ENCODE measurements at places on chromosomes 5 and 9.

DNA sequence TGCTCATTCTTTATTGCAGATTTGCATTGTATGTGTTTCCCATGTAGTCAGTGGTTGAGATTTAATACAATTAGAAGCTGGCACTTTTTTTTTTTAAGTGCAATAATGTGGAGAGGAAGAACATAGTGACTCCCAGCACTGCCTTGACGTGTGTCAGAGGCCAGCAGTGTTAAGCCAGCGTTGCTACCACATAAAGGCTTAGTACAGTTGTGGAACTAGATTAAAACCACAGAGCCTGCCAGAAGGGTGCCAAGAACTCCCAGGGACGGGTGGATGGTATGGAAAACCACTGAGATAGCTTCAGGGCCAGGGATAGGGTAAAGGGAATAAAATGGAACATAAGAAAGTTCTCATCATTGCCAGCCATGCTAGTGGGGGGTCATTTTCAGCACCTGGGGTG, 142.9 kb downstream of the TRIO start:
- DNase-seq, result no peak

GRCh38 chr9:92171822-92172221, 56.6 kb upstream of the SPTLC1 start:
- no peak for DNase-seq

DNA sequence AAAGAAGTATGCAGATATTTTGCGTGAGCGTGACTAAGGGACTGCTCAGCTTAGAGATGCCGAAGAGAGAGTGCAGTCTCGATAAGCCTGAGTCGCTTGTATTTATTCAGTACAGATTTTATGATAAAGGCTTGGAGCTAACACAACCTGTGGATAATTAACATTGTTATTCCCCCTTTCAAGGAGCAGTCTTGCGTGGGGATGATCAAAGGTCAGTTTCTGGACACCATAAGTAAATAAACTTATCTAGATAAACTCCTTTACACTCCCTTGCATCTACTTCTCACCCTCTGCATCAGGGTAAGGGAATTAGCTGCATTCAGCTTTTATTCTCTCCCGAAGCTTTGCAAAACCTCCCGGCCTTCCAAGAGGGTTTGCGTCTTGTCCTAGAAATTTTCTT, 357.8 kb upstream of the ST8SIA4 start:
- DNase-seq, result no peak

DNA sequence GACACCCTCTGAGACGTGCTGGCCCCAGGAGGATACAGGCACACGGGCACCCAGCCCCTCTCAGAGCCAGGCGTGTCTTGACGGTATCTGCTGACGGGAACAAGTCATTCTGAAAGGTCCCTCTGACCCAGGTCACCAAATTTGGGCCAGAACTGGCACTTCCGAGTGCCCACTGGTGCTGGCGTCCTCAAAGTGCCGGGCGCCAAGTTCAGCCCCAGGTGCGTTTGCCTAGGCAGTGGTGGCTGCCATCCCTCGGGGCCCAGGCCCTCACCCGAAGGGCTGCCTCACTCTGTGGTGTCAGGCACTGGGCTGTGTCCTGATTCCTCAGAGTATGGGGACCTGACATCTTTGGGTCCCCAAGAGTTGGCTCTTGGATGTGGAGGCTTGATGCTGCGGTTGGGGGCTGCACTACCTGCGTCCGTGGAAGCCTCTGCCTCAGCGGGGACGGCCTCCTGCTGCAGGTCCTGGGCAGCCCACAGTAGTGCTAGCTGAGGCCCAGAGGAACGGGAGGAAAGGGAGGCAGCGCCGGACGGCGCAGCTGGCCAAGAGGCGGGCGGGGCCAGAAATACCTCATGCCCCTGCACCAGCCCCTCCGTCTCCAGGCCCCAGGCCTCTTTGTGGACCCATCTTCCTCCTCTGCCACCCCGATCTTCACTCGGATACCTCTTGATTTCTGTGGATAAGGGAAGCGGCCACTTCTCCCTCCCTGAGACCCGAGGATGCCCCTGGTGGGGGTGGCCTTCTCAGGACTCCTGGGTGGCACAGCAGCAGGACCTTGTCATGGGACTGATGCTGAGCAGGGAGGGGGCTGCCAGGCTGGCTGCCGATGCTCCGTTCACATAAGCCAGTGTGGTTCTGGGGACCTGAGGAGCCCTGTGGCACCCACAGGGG, 109.4 kb upstream of the LMX1B start:
- DNase-seq, result no peak

GRCh38 chr5:148859703-148860102, 33.3 kb downstream of the ADRB2 start:
- DNase-seq, result no peak

DNA sequence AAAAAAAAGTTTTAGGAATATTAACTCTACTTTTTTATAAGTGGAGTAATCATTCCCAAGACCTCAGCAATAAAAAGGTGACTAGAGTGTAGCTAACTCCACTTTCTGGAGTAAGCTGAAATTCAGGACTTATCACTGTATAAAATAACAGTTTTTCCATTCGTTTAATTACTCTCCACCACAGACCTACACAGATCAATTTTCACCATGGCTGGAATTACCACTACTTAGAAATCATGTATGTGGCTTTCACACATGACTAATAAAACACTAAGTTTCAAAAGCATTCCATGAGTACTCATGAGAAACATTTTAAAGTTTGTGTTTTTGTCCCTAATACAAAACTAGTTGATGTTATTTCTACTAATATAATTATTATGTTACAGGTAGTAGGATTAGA, 9.9 kb downstream of the PLPP1 start:
- no peak for DNase-seq

GRCh38 chr5:5585751-5586341, 163.4 kb downstream of the ICE1 start:
- DNase-seq, result no peak

DNA sequence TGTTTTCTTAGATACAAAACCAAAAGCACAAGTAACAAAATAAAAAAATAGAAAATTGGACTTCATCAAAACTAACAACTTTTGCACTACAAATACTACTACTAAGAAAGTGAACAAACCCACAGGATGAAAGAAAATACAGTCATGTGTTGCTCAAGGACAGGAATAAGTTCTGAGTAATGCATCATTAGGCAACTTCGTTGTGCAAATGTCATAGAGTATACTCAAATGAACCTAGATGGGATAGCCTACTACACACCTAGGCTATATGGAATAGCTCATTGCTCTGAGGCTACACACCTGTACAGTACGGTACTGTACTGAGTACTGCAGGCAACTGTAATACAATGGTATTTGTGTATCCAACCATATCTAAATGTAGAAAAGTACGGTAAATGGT, 88.3 kb downstream of the RAPGEF1 start:
- no peak for DNase-seq

- DNase-seq, result no peak
These were observed 97.4 kb downstream of the DAP start for GRCh38 chr5:10663489-10664179.

- DNase-seq, result no peak
These were observed 560.7 kb downstream of the PSAT1 start for GRCh38 chr9:78857373-78858225.

GRCh38 chr5:86869268-86869667, 251.5 kb downstream of the COX7C start:
- no peak for DNase-seq

GRCh38 chr9:20284601-20285289, 337.6 kb downstream of the MLLT3 start:
- DNase-seq, result no peak

- no peak for DNase-seq
These were observed 139.5 kb downstream of the SAXO1 start for GRCh38 chr9:18893491-18893890.

DNA sequence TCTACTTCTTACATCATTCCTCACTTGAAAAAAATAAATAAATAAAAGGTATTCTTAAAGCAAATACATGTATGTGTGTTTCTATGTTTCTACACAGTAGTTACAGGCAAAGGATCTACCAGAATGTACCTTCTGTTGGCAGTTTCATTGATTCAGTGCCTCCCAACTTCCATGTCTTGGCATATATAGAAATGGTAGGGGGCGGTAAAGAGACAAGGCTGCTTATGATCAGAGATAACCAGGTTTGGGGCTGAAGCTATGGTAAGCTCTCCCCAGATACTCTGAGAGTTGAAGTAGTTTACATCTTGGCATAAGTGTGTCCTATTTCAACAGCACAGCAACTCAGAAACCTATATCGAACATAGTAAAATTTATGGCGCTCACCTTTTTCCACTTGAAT, 1075.4 kb upstream of the C9orf72 start:
- DNase-seq, result no peak

DNA sequence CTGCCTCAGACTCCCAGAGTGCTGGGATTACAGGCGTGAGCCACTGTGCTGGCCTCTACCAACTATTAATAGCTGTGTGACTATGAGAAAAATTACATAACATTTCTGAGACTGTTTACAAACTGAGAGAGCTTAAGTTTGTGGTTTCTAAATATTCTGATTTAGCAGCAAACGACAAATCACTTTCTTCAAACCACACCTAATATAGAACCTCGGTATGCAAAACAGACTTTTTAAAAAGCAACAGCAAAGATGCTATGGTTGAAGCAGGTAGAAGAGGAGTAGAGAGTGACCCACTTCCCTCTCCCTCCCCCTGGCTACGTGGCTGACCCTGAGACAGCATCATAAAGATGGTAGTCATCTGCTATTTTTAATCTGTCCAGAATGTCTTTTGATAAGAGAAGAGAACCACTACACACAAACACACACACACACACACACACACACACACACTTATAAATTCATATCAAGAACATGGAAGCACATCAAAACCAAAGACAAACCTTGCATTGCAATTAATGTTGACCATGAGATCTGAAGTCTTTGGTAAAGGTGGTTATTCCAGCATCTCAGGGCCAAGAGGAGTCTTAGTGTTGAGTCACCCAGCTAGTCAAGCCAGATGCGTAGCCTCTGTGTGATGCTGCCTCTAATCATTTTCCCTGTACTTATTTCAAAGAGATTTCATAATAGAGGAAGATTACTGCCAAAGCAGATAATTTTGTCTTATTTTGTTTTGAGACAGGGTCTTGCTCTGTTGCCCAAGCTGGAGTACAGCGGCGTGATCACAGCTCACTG, 58.1 kb upstream of the TMEM215 start:
- no peak for DNase-seq

GRCh38 chr9:2493109-2493508, 128.5 kb upstream of the VLDLR start:
- DNase-seq, result no peak

DNA sequence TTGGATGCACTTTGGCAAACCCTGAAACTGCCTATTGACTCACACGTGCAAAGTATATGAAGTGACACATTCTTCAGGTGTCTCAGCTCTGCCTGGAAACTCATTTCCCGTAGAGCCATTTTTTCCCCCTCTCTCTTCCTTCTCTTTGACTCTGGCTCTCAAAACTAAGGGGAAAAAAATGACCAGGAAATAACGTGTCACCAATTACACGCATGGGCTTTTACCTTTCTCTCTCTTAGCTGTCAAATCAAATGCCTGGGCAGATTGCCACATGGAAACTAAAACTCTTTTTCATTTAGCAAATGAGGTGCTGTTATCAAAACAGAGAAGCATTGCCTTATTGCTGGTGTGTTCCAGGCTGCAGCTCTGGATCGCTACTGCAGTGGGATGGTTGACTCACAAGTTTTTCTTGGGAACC, 18.3 kb upstream of the IFNK start:
- no peak for DNase-seq

DNA sequence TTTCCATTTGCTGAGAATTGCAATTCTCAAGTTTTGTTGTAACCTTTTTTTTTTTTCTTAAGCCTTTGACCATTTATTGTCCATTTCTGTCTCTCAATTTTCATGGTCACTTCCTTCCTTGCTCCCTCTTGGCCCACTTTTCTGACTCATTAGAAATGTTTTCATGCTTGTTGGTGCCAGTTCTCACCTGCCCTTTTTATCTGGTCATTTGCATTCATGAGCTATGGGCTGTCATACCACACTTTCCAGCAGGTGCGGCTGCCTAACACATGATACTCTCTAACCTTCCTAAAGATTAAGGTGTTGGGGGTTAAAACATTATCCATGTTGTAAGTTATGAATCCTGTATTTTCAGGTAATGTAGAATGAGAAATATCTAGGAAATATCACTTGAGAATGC, 150.5 kb upstream of the TLX3 start:
- no peak for DNase-seq

DNA sequence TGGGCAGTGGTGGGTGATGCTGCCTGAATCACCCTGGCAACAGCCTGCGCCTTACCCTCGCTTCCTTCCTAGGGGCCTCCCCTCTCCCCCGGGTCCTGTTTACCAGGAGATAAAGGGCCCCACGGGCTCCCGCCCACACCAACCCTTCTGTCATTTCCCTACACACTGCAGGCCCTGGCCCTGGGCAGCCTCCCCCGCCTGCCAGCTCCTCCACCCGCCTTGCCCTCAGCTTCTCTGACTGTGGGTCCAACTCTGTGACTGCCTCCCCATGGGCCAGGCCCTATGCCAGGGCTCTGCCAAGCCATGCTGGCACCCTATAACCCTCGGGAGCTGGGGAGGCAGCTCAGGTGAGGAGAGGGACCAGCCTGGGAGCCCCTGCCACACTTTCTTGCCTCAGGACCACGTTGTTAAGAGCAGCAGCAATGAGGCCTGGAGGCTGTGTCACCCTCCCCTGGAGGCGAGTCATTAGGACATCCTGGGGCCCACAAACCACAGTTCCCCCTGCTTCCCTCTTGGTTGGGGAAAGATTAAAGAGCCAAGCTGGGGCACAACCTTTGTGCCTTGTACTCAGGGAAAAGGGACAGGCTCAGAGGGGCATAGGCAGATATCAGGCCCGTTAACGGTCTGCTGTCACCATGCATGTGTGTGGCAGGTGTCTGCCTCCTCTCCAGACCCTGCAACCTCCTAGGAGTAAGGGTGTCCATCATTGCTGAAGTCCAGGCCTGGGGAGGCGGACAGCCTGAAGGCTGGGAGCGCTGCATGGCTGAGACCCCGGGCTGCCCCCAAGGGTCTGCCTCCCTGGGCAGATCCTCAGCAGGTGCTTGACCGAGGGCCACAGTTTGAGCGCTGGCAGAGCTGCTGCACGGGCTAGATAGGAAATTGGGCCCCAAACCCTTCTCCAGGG, 2.8 kb downstream of the MGAT4B start:
- no peak for DNase-seq

GRCh38 chr9:136079211-136079915, 15.7 kb downstream of the NACC2 start:
- DNase-seq, result no peak

DNA sequence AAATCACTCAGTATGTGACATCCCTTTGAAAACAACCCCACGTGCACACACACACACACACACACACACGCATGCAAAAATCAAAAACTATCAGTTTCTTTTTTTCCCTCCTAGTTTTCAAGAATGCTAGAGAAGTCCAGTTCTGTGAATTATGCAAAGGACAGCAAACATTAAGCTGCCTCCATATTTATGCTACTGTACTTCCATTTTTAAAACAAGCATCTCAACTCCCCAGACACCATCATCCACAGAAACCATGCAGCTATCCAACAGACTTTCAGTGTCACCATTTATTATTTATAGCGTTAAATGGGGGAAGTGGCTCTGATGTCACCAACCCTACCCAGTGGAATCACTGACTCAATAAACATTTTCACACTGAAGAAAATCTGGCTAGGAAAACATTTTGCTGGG, 1.6 kb downstream of the FBXW11 start:
- DNase-seq, result no peak
